Fibroblast of skin of abdomen (primary cell): ENCODE measurements at places on chromosomes 12 and 14.

- no peak for DNase-seq
Observed at GRCh38 chr12:50841716-50842531, 802 bp upstream of the TMPRSS12 start.

GRCh38 chr14:91575469-91576208 lies 65.5 kb upstream of the PPP4R3A start:
- DNase-seq: no peak

- DNase-seq: peak; percentile 40
Observed at GRCh38 chr12:132356691-132357622, 27.6 kb upstream of the GALNT9 start.

GRCh38 chr12:29320295-29321085 lies 60.5 kb downstream of the ERGIC2 start:
- DNase-seq: peak; percentile 84

- peak; percentile 6 for DNase-seq
Observed at GRCh38 chr12:85955127-85955526, 81.0 kb downstream of the NTS start.

- no peak for DNase-seq
Observed at GRCh38 chr12:126290456-126290855, 1225.2 kb downstream of the AACS start.

DNA sequence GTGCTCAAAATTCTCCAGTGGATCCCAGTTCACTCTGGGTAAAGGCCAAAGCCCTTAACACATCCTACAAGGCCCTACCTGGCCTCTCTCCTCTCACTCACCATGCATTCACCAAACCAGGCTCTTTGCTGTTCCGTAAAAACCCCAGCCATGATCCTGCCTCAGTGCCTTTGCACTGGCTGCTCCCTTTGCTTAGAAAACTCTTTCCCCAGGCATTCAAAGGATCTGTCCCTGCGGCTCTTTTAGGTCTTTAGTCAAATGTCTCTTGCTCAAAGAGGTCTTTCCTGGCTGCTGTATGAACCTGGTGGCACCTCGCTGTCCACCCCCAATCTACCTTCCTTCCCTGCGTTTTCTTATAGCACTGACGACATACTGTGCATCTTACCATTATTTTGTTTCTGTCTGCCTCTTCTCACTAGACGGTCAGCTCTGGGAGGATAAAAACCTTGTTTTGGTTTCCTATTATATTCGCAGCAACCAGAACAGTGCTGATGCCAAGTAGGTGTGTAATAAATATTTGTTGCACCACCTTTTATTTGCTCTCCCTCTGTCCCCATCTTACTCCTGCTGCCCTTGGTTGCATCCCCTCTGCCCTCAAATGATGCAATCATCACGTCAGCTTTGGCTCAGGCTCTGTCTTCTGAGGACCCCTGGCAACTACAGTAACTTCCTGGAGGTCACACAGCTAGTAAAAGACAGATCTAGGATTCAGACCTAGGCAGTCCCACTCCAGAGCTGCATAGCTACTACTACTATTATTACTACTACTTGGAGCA lies 23.8 kb upstream of the DICER1 start:
- DNase-seq: no peak

GRCh38 chr12:18072723-18073122 lies 17.3 kb downstream of the RERGL start:
- no peak for DNase-seq

DNA sequence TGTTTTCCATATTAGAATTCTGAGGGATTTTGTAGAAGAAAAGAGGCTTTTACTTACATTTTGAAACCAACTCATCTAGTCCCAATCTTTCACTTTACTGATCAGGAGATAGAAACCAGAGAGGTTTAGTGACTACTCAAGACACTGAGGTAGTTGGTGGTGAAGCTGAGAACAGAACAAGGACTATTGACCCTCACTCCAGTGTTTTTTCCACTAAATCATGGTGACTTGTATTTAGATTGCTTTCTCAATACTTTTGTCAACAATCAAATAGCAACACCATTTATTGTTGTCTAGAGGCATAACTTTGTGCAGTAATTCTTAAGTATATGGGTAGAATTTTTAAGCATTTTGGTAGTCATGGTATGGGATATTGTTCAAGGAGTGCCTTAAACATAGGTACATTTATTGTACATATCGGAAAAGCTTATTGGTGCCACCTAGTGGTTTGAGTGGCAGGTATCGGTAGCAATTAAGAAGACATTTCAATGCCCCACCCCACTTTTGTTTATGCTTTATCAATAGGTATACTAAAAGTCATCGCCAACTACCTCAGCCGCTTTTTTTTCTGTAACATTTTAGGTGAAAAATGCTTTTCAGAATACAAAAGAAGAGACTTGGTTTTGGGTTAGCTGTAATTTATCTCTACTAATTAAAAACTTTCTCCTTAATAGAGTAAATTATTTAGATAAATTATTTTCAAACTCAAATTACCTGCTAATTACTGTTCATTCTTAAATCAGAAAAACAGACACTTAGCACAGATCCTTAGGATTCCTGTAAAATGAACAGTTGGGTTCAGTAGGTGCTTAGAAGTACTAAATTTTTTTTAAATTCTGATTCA lies 47.3 kb upstream of the PAWR start:
- peak; percentile 69 for DNase-seq

DNA sequence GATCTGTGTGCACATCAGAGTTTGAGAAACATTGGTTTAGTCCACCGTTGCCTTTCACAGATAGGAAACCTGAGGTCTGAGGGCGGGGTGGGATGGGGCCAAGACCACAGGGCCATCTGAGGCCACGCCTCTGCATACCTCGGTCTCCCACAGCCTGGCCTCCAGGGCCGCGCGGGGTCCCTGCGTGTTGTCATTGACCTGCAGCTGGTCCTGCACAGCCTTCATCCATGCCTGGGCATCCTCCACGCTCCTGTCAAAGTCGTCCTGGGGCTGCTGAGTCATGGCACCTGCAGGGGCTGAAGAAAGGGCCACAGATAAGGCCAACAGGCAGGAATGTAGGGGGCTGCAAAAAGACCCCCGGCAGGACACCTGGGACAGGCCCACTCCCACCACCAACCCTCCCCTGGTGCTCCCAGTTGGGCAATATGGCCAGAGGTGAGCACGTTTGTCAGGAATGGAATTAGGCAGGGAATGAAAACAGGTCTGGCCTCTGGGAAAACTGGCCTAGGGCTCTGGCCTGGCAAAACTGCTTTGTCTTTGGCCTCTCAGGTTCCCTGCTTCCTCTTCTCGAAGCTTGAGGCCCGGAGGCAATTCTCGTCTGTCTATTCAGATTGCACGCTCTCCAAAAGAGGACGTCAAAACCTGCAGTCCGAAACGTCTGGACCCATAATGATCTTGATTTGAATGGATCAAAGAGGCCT lies 40.8 kb downstream of the SYNE3 start:
- no peak for DNase-seq

DNA sequence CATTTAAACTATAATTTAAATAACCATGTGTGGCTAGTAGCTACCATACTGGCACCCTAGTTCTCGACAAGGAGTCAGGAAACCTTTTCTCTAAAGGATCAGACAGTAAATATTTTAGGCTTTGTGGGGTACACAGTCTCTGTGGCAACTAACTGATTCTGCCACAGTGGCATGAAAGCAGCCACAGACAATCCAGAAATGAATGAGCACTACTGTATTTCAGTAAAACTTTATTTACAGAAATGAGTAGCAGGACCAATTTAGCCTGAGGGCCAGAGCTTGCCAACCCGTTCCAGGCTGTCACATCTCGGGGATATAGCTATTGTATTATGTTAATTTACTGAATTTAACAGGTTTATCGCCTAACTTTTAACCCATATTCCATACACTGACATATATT lies 278.7 kb downstream of the ITPR2 start:
- DNase-seq: no peak

- DNase-seq: no peak
Observed at GRCh38 chr12:106119301-106119700, 19.5 kb downstream of the NUAK1 start.

GRCh38 chr12:121560392-121561008 lies 20.3 kb downstream of the KDM2B start:
- DNase-seq: no peak

GRCh38 chr14:21255385-21256101 lies 13.7 kb downstream of the HNRNPC start:
- DNase-seq: peak; percentile 62

- DNase-seq: no peak
Observed at GRCh38 chr12:14656846-14657245, 39.6 kb downstream of the GUCY2C start.

GRCh38 chr14:34137001-34137745 lies 186.3 kb upstream of the EGLN3 start:
- DNase-seq: no peak

DNA sequence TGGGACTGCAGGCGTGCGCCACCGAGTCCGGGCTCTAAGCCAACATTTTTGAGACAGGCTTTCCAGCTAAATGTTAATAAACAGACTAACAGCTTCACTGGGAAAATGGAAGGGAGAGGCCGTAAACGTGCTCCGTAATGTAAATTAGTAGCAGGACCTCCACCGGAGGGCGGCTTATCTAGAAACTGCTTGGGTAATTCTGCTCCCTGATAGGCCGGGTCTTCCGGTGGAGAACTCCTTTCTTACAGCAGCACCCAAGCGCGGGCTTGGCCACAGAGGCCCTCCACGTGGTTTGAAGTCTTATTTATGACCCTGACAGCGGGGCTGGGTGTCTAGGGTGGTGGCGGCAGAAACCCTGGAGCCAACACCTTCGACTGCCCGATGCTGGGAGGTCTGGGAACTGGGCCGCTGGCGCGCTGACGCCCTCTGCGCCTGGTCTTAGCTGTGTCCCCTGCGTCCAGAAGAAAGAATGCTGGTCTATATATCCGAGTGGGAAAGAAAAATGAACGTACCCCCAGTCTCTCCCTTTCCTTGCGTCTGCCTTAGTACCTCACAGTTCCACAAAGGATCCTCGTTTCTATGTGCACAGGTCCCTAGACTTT lies 1.7 kb downstream of the DPPA3 start:
- no peak for DNase-seq

DNA sequence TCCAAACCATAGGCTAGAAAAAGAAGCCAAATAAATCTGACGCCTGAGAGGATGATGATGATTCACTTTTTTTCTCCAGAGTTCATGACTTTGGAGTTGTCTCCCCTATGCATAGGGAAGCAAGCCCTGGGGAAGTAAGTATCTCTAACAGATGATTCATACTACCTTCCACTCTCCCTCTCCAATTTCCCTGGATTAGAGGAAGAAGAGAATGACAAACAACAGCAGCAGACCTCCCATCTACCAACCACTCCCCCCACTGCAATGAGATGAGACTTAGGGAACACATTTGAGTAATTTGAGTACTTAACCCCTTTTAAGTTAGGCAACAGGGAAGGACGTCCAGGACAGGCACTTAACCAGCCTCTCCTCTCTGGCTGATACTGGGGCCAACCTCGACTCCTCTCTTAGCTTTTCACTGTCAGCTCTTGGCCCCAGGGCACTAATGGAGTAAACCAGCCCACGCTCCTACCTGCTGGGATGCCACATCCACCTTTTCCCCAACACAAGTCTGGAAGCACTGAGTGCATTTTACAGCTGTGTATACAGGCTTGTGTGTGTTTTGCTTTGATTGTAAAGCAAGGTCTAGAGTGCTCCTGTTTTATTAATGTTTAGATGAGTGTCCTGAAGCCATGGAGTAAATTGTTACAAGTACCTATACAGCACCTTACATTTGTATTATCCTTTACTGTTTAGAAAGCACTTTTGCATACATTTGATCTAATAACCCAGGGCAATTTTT lies 180.7 kb downstream of the PHLDA1 start:
- peak; percentile 80 for DNase-seq

DNA sequence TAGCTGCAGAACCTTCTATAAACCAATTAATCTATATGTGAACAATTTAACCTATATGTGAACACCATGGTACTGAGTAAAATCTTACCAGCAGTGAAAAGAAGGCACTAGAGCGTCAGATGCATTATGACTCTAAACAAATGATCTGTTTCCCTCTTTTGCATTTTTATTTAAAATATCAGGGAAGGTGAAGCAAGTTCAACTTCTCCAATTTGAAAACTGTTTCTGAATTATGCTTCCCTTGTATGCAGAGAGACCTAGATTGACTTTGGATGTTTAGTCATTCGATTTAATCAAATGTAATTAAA lies 80.9 kb downstream of the DAD1 start:
- no peak for DNase-seq

- DNase-seq: no peak
Observed at GRCh38 chr14:95503365-95504134, 12.9 kb downstream of the SYNE3 start.

DNA sequence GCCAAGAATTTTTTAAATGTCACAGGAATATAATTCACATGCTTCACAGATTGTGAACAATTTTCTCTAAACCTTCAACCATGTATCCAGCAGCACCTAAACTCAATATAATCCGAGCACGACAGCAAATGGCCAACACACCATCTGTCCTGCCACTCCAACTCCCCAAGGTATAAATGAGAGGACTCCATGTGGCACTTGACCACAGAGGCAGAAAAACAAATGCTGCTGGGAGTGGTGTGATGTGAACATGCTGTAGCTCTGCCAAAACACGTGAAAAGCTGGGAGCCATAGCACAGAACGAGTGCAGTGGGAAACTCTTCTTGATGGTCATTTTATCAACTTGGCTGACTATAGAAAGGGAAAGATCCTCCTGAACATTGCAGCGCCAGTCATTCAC lies 70.9 kb downstream of the LLPH start:
- no peak for DNase-seq

DNA sequence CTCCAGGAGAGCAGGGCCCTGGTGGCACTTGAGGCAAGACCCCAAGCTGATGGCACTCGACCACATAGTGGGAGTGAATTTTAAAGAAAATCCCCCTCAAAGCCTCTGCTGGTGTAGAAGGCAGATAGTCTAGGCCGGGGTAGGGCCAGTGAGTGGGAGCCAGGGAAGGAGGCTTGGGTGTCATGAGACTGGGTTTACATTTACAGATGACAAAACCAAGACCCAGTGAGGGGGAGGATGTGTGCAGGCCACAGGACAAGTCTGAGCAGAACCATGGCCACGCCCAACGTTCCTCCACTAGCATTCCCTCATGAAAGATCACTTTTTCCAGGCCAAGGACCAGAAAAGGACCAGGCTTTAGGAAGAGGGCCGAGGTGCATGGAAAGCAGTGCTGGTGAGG lies 42.0 kb downstream of the EVL start:
- DNase-seq: no peak

DNA sequence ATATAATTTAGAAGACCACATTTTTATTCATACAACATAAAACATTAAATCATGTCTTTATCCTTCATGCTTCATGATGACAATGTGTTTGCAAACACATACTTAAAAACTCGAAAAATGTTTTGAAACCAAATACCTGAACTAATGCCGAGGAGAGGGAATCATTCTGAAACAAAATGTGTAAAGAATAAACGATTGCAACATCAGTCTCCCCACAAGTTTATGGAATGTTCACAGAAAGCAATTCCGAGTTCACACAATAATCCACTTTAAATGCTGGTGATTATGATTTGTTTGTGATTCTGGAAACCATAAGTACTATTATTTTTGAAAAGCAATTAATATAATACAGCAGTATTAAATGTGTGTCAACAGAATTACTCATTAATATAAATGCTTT lies 84.5 kb upstream of the PDZRN4 start:
- DNase-seq: no peak
